HL-60 (cell line): ENCODE measurements at places on chromosomes 16 and 17.

DNA sequence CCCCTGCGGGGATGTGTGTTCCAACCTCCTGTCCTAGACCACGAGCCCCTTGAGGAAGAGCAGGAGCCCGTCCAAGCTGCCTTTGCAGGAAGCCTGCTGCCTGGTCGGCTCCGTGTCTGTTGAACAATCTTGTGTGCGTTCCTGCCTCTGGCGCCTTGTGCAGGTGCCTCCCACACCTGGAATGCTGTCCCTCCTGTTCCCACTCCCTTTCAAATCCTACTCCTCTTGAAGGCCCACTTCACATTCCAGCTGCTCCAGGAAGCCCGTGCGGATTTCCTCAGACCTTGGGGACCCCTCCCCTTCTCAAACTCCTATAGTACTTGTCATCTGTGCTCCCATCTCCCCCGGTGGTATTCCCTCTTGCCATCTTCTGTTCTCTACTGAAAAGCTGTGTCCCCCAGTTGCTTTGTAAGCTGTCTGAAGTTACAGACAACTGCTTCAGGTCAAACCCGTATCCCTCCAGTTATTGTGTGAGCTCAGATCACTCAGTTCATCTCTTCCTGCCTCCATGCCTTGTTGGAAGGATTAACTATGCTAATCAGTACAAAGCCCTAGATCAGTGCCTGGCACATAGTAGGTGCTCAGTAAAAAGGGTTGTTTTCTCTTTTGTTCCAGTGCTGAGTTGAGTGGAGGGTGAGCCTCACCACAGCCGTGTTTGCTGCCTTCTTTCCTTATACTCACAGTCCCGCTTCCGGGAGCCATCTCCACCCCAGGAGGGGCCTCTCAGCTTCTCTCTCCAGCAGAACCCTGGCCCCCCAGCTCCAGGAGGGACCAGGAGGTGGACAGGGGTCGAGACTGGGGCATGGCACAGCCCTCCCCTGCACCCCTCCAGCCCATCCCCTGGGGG is 241.8 kb upstream of the CIBAR2 start:
- no peak for DNase-seq

- no peak for DNase-seq
Measured at GRCh38 chr17:21263376-21263775, 10.2 kb upstream of the NATD1 start.

DNA sequence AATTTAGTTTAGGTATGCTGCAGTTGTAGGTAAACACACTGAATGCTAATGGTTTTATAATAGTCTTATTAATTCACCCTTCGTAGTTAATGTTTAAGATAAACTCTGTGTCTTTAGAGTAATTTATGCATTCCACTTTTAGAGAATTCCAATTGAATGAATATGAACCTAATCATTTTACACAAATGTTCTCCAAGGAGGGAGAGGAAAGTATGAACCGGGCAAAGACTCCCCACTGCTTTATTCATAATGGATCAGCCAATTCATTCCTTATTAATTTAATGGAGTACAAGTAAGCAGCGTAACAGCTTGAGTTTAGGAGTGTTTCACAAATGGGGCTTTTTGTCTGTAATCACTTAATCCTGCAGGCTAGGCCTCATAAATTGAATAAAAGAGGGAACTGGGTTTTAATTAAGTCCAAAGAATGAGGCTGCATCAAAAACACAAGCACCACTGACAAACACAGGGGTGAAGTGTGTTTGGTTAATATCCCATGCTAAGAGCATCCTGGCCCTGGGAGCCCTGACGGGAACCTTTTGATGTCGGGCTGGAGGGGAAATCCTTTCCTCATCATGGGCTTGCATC is 375.7 kb upstream of the DYNLRB2 start:
- DNase-seq: no peak

DNA sequence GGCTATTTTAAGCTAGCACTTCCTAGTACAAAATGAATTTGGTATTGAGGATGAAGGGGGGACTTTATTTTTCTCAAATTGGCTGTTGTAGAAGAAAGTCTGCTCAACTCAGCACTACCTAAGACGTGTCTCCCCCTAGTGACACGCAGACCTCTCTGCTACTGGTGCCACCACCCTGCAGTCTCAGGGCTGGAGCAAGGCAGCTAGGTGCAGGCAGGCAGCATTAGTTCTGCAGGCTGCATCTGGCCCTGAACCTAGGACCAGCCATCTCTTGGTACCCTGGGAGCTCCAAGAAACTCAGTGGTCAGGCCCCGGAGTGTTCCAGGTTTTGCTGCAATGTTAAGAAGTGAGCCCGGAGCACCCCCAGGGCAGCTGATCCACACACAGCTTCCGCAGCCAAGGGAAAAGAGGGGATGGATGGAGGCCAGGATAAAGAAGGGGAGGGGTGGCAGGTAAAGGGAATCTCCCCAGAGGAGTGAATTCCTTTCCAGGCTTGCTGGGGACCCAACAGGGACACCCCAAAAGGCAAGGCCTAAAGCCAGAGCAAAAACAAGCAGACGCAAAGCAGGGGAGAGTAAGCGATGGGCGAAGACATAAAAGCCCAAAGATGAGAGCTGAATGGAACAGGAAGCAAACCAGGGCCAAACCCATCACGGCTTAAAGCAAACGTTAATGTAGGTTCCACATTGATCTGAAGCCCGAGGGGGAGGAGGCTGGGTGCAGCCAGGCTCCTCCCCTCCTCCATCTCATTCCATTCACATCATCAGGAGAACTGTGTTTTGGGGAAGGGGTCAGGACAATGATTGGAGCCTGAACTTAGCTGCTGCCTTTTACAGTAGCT is 200.5 kb downstream of the ZFHX3 start:
- peak; percentile 57 for DNase-seq

GRCh38 chr17:81930142-81931125 is 2.9 kb upstream of the MAFG start:
- no peak for DNase-seq

- DNase-seq: peak; percentile 57
Measured at GRCh38 chr16:31129568-31130335, 5.8 kb downstream of the PRSS8 start.

GRCh38 chr17:44522883-44523671 is 19.9 kb upstream of the GPATCH8 start:
- DNase-seq: peak; percentile 87

DNA sequence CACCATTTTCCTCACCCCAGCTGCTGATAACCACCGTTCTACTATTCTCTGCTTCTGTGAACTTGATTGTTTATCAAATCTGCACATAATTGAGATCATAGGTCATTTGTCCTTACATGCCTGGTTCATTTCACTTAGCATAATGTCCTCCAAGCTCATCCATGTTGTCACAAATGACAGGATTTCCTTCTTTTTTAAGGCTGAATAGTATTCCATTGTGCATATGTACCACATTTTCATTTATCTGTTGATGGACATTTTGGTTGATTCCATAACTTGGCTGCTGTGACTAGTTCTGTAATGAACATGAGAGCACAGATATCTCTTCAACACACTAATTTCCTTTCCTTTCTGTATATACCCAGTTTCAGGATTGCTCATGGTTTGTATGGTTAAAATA is 225.3 kb upstream of the TBX2 start:
- DNase-seq: no peak

- peak; percentile 80 for DNase-seq
Measured at GRCh38 chr16:84175350-84176081, 11.3 kb downstream of the TAF1C start.

DNA sequence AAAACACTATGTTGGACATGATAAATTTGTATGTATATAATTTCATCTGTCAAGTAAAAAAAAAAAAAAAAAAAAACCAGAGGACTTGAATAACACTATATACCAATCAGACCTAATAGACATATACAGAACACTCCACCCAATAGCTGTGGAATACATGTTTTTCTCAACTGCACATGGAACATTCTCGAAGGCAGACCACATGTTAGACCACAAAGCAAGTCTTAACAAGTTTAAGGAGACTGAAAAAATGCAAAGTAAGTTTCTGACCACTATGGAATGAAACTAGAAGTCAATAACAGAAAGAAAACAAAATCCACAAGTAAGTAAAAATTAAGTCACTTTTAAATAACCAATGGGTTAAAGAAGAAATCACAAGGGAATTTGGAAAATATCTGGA is 8.4 kb upstream of the CNTNAP4 start:
- DNase-seq: no peak

GRCh38 chr17:43671031-43671692 is 9.4 kb upstream of the MEOX1 start:
- no peak for DNase-seq

DNA sequence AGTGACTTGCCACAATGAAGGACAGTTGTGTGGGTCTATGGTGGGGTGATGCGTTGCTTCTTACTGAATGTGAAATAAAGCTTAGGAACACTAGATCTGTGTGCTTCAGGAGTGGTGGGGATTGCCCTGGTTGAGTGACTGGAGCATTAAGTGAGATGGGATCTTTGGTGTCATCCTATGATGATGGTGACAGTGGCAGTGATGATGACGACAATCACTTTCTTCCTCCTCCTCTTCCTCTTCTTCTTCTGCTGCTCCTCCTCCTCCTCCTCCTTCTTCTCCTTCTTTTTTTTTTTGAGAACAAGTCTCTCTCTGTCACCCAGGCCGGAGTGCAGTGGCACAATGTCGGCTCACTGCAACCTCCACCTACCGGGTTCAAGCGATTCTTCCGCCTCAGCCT is 396.8 kb downstream of the SEC14L1 start:
- DNase-seq: no peak

DNA sequence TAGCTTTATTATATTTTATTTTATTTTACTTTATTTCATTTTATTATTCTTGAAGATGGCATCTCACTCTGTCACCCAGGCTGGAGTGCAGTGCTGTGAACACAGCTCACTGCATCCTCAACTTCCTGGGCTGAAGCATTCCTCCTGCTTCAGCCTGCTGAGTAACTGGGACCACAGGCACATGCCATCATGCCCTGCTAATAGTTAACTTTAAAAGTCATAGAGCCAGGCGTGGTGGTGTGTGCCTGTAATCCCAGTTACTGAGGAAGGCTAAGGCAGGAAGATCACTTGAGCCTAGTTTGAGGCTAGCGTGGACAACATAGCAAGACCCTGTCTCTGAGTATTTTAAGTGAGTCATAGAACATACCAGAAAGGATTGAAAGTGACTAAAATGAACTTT is 38.7 kb downstream of the ESRP2 start:
- DNase-seq: no peak

GRCh38 chr17:74981318-74981978 is 6.0 kb upstream of the CDR2L start:
- no peak for DNase-seq

DNA sequence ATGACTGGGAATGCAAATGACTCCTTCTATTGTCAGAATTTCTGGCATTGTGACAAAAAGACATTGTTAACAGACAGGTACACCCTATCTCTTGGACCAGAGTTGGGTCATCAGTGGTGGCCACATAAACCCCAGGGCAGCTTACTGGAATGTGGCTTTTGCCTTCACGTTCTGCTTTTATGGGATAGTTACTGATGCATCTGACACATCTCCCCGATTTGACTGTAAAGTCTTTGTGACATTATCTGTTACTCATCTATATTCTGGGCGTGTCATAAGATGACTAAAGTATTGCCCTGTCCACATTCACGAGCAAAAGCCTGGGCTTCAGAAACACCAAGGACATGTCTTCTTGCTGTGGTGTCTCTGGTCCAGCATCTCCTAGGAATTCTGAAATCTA is 18.7 kb upstream of the AQP8 start:
- no peak for DNase-seq

DNA sequence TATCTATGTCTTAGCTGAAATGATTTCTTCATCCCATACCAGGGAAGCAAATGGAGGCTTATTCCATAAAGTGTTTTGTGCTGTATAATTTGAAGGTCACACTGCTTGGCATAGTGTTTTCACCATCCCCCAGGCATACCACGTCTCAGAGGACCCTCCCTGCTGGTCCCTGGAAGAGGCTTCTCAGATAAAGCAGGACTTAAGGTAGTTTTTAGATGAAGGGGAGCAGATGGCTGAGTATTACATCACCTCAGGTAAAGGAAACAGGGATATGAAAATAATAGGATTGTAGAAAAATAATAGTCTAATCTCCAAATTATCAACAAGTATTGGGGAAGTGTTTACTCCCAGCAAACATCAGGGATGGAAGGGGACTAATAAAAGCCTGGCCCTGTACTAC is 7.3 kb upstream of the SMG1 start:
- no peak for DNase-seq

- no peak for DNase-seq
Measured at GRCh38 chr17:79189305-79189704, 114.7 kb downstream of the ENGASE start.

DNA sequence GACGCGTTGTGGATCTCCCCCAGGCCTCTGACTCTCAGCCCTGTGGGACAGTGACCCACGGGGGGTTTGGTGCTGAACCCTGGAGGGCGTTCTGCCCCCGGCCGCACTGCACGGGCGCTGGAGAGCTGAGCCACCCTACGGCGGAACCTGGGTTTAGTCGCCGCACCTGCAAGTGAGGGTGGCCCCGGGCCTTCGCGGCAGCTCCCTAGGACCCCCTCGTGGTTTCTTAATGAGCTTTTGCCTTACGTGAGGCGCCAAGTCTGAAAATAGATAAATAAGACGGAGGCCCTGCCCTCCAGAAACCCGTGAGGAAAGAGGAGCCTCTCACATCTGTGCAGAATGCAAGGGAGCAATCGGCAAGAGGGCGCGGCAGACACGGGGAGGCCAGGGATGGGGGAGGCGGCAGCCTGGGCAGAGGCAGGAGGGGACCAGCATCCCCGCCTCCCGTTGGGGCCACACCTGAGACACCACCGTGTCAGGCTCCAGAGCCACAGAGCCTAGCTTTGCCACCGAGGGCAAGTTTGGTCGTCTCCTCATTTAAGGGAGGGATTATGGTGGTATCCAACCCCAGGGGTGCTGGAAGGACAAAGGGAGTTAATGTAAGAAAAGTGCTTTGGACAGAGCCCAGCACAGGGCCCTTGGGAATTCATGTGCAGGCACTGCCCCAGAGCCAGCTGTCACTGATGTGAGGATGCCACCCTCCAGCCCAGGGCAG is 153.2 kb upstream of the CHMP6 start:
- no peak for DNase-seq

- peak; percentile 10 for DNase-seq
Measured at GRCh38 chr17:8726941-8727555, 17.6 kb downstream of the CCDC42 start.

DNA sequence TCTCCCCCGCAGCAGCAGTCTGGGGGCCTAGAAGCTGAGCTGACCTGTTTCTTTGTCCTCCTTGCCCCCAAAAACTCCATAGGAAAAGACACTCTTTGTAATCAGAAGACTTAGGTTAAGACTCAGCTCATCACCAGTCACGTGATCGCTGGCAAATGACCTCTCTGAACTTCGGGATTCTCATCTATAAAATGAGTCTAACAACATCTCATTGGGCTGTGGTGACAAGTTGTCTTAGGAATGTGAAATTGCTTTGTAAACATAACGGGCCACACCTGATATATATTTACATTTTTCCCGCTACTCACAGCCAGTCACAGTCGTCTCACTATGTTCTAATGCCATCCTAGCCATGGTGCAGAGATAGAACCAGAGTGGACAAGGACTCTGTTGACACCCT is 86.0 kb upstream of the LHX1 start:
- DNase-seq: no peak

DNA sequence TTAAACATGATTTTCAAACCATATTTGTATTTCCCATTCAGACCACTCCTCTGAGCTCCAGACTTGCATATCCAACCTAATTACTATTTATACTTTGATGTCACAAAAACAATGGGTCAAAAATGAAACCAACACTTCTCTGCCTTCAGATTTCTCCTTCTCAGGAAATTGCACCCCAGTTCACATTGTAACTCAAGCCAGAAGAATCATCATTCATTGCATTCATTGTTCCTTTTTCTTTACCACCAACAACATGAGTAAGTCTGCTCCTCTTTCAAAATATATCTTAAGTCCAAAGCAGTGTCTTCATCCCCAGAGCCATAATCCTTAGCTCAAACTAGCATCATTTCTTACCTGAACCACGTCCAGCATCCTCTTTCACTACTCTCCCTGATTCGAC is 2.6 kb upstream of the AKAP1 start:
- no peak for DNase-seq
